ENCODE measurements at places on chromosomes 1 and 21.
A peak's percentile ranks its signal among the peaks of the same experiment; 100 is the strongest.

DNA sequence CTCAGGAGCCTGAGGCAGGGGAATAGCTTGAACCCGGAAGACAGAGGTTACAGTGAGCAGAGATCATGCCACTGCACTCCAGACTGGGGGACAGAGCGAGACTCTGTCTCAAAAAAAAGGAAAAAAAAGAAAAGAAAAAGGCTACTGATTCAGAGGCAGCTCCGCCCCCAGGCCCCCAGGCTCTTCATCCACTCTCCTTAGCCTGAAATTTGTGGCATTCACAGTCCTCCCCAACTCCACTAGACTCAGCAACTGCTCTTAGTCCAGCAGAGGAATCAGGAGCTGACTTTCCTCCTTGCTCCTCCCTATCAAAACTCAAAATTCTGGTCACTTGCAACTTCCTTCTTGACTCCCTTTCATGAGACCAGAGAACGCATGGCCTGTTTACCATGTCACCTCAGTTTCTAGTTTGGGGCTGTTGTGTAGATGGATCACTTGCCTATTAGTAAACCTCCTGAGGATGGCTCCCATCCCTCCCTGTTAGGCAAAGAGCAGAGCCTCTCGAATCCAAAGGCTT is 27.1 kb downstream of the PCAT6 start:
- no peak for DNase-seq

DNA sequence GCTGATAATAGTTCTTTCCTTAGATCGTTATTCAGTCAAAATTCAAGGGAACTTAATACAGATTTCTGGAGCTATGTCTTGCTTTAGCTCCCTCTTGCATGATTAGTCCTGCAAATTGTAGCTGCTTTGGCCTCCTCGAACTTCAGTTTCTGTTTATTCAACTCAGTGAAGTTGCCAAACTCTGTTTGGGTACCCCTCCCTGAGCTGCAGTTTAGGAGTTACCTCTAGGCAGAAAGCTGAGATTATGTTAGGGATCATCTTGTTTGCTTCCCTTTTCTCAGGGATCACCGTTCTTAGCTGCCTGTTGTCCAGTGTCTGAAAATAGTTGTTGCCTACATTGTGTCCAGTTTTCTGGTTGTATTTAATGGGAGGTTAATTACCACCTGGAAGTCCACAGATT is 43.5 kb downstream of the SNX27 start:
- DNase-seq = no peak

DNA sequence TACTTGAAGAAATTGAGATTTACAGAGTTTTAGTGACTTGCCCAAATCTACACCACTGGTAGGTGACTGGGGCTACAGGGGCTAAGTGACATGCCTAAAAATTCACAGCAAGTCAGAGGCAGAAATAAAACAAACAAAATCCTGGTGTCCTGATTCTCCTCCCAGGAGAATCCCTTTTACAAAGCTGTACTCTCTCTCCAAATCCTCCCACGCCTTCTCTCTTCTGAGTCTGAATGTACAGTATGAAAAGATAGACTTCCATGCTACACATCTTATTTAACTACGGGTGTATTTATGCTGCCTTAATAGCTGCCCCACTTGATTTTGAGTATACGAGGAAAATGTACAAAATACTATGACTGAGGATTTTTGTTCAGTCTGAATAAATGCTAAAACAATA is 65.4 kb downstream of the SGIP1 start:
- no peak for DNase-seq

- DNase-seq = peak; percentile 21
Measured at GRCh38 chr1:235105051-235106043, 23.3 kb downstream of the TOMM20 start.

DNA sequence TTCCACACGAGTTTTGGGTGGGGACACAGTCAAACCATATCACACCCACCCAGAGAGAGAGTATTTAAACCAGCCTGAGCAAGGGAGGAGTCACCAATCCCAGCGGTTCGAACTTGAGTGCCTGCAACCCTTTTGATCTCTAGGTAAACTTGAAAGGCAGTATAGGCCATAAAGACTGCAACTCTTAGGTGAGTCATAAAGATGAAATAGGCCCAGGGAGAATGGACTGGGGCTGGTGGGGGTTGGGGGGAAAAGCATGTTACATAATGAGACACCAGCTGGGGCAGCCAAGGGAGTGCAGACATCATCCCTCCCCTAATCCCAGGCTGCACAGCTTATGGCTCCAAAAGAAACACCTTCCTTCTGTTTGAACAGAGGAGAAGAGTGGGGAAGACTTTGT is 99.8 kb upstream of the LHX8 start:
- DNase-seq = no peak

DNA sequence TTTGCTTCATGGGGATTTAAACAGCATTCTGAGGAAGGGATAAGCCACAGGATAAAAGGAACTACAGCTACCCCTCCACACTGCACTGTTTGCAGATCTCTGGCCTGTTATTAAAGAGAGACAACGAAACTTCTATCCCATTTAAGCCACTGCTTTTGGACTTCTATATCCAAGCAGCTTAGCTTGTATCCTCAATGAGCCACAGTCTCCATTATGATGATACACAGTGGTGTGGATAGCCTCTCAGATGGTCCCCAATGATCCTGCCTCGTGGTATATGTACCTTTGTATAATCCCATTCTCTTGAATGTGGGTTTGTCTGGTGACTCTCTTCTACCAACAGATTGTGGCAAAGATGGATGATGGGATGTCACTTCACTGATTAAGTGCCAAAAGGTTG is 36.0 kb upstream of the MARK1 start:
- no peak for DNase-seq

- DNase-seq = no peak
Measured at GRCh38 chr1:12040457-12041051, 21.3 kb downstream of the MIIP start.

- DNase-seq = no peak
Measured at GRCh38 chr1:33370827-33371226, 49.9 kb upstream of the A3GALT2 start.

- no peak for DNase-seq
Measured at GRCh38 chr1:242426271-242426905, 98.1 kb downstream of the PLD5 start.

GRCh38 chr1:108732398-108732797 is 14.1 kb upstream of the STXBP3 start:
- no peak for DNase-seq

DNA sequence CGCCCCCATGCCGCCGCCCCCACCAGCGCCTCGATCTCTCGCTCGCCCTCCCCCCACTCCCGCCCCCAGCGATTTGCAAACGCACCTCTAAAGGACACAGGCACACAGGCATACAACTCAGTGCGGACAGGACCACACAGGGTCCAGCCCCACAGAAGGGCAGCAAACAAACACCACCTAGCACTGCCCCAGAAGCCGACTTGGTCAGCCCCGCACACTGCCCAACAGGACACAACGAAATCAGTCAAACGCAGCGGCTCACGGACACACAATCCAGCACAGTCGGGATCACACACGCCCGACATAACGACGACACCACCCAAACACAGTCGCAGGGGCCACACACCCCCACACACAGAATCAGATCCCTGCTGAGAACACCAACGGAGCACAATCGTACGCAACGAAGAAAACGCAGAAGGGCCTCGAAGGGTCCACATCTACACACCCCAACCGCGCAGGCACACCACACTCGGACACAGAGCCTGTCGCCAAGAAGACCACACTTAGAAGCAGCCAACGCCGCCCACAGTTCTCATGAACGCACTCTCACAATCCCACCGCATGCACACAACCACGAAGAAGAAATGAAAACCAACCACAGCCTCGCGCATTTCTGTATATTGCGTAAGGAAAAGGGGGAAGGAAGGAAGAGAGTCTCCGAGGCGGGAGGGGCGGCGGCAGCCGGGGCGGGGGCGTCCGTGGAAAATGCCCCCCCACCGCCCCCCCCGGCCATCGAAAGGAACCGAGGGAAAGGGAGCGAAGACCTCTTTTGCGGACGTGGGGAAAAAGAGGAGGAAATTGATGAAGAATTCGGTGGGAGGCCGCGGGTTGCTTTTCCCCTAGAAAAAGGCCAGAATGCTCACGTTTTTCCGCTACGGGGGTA is 481 bp downstream of the TAL1 start:
- peak; percentile 6 for DNase-seq

DNA sequence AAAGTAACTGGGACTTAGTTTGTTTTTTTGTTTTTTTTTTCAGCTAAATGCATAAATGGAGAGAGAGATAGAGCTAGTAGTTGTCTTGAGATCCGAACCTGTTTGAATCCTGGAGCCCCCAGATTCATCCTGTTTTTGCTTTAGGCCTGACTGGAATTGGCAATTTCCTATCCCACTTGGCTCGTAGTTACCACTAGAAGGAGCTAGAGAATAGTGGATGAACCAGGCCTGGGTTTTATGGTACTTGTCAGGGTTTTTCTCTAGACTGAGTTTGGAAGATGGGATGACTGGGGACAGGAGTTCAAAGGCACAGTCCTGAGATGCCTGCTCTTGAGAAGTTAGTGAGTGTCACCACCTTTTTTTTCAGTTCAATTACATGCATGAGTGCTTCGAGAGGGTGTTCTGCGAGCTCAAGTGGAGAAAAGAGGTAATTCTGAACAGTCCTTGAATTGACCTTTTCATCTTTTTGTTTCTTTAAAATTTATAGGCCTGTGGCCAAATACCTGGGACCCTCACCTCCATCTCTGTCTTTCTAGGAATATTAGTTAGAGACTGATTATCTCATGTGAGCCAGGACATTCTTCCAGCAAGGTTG is 23.4 kb downstream of the CELF3 start:
- DNase-seq = no peak

DNA sequence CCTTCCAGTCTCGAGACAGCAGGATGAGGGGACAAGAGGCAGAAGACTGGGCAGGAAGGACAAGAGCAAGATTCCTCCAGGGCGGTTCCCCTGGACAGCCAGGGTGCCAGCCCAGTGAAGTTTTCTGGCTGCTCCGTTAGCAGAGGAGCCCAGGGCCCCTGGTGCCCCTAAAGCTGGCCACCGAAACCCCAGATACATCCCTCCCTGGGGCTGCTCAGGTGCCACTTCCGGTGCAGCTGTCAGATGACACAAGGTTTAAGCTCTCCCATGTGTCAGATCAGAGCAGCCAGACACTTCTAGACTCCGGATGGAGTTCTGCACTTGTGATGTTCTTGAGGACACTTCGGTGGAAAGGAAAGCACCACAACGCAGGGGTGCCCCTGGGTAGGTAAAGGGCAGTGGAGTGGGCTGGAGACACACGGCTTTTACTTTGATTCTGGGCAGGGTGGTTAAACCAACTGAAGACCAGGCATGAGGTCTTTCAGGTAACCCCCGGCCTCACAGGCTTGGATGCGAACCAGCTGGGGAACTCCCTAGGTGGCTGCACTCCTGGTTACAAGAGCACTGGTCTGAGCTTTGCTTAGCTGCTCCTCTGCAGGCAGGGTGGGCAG is 85.7 kb downstream of the ITPKB start:
- DNase-seq = peak; percentile 82

DNA sequence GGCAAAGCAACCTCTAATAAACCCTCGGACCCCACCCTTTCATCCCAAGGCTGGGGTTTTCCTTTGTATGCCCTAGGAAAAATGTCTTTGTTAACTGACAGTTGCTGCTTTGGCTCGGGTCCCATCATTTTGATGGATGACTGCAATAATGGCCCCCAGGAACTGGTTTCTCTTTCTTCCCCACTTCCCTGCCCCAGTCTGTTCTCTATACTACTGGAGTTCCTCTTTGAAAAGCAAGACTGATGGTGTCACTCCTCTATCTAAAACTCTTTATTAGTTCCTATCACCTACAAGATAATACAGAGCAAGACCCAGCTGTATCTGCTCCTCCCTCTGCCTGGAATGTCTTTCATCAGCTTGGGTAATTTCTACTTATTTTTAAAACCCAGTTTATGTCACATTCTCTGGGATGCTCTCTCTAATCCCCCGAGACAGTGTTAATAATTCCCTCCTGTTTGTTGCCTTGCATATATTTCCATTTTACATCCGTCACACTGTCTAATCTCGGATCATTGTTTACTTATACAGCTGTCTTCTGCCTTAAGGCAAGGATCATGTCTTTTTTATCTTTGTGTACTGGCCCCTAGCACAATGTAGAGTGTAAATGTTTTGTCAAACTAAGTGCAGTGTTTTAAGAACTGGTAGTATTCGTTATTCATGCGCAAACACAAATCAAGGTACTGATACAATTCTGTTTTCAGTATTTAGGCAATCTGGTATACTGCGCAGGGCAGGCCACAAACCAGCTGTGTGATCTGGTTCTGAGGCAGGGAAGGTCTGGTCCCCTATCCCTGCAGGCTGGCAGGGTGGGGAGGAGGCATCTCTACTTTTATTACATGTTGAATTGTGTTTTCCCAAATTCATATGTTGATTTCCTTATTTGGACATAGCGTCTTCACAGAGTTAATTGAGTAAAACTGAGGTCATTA is 16.1 kb downstream of the SLAMF1 start:
- DNase-seq = no peak

DNA sequence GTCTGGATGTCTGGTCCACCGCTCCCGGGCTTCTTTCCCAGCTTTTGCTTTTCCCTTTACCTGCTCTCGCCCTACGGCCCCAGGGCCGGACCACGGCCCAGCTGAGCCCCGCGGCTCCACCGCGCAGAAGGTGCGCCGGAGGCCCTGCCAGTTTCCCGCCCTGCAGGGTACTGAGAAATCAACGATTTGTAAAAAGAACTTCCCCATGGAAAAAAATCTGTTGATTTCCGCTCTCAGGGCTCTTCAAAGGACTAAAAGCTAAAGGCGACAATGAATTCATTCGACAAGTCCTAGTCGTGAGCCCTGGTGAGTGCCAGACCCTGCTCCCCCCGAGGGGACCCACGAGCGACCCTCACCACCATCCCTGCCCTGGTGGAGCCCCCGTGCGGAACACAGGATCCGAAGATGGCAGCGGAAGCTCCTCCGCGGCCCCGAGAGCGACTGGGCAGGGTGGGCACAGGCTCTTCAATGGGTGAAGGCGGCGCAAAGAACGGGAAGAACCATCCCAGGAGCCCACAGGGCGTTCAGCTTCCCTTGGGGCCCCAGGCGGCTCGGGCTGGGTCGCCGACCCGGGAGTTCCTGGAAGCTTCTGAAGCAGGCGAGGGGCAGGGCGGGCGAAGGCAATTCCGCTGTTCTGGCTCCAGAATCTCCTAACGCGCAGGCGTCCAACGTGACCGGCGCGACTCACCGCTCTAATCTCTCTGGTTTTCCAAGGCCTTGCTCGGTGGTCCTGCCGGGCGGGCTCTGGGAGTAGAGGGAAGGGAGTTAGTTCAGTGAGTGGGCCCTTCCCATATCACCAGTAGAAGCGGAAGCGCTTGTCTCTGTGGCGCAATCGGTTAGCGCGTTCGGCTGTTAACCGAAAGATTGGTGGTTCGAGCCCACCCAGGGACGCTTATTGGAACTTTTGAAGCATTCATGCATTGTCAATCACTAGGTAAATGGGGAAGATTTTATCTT is 6.6 kb upstream of the RNU1-2 start:
- peak; percentile 48 for DNase-seq

DNA sequence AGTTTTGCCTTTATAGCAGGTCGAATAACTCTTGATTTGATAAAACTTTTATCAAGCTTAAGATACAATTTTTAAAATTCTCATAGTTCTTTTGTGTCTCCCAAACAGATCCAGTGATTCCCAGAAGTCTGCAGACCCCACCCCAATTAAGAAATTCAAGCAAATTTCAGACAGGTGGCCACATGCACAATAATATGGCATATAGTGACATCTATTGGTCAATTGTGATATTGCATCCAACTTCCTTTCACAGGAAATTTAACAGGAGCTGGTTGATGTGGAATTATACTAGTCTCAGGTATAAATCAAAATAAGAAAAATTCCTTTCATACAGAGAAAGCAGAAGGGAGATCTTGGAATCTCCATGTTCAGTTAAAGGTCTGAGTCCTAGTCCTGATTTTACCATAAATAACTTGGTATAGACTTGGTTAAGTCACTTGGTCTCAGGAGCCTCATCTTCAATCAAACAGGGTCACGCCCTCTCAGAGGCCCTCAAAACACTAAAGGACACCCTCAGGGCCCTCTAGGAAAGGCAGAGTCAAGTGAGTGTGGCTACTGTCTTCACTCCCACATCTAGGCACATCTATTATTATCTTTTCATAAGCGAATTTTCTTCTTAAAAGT is 24.1 kb downstream of the PIGM start:
- DNase-seq = peak; percentile 25

All from central memory CD4-positive, alpha-beta T cell (primary cell).